ENCODE measurements at places on chromosomes 12 and 14.

DNA sequence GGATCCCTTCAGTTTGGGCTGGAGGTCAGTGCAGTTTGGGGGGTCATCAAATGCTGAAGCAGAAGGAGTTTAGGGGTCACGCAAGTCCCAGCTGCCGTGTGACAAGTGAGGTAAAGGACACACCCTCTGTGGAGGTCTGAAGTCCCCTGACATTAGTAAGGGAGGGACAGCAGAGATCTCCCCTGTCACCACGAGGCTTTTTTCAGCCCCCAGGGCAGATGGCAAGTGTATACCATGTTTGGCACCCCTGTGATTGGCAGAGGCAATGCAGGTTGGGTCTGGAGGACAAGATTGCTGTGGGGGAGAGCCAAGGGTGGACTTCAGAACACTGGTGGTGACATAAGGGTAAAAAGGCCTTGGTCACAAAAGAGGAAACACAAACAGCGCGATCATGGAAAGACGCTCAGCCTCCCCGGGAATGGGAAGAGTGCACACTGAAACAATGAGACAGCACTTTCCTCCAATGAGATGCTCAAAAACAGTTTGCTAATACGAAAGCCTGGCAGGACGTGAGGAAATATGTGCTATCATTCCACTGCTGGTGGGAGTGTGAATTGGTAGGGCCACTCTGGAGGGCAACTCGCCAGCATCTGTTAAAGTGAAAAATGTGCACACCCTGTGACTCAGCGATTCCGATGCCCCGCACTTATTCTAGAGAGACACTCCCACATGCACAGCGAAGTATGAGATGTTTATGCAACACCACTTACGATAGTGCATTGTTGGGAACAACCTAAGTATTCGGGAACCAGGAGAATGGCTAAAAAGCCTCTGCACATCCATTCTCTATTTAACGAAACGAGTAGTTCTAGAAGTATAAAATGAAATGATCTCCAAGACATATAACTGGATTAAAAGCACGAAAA, 14.4 kb upstream of the CD27 start:
- no peak for DNase-seq

GRCh38 chr12:7634561-7634960, 31.1 kb downstream of the APOBEC1 start:
- no peak for DNase-seq

DNA sequence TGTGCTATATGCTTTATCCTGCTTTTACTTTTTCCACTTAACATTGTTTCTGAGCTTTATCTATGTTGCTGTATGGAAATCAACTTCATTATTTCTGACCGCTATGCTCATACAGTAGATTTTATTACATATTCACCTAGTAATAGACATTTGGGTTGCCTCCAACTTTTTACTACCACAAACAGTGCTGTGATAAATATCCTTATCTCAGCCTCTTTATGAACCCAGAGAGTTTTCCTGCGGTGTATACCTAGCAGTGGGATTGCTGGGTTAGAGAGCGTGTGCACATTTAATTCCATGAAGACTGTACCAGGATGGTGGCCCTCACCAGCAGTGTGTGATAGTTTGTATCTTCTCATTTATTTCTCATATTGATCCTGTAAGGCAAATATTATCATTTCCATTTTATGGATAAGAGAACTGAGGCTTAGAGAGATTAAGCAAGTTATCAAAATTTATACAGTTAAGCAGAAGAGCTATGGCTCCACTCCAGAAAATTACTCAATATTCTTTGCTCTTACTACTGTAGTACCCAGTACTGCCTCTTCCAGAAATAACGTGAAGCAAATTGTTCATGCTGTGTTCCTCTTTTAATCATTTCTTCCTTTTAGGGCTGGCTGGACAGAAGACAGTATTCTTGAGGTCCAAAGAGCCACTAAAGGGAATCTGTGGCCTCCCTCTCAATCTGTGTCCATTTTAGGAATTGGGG, 26.3 kb upstream of the CISTR start:
- no peak for DNase-seq

GRCh38 chr12:72622556-72622955, 350.4 kb downstream of the TRHDE start:
- no peak for DNase-seq

DNA sequence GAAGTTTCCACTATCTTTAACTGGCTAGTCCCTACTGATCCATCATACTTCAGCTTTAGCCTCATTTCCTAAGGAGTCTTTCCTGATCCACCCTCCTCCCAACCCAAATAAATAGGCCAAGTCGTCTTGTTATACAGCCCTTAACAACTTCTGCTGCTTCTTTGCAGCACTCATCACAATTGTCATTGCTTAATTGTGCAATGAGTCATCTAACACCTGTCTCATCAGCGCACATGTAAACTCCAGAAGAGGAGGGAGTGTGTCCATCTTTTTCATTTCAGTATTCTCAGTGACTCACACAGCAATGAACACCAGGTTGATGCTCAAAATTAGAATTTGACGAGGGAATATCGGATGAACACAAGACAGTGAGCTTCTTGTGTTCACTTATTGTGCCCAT, 87.3 kb downstream of the SUDS3 start:
- no peak for DNase-seq

DNA sequence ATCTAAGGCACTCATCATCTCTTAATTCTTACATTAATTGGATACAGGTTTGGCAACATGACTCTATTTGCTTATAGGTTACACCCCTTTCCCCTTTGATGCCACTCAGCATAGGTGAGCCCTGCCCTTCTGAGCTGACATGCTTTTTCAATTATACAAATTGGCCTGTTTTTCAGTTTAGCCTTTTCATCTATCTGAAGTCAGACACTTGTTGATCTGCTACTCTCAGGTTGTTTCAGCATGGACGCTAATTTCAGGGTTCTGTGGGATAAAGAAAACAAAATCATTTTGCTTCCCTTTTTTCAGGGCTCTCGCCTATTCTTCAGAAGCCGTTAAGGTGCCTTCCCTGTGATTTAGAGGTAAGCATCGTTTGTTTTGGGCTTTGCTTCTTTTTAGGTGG, 55.3 kb downstream of the DACT1 start:
- no peak for DNase-seq
